ENCODE measurements at places on chromosomes 12 and 14.

DNA sequence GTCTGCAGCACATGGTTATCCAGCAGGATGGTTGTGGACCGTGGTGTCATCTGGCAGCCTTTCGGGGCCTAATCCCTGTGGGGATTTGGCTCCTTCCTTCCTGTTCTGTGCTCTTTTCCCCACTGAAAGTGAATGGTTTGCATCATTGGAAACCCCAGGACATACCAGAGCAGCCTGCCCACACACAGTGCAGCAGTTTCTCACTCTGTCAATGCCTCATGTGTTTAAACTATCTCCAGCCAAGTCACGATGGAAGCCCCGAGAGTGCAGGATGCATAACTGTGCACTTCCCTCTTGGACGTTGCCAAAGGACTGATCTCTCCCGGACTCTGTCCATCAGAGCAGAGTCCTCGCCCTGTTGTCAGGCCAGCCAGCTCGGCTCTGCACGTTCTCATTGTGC lies 29.0 kb upstream of the AMN start:
- DNase-seq, result peak; percentile 88

DNA sequence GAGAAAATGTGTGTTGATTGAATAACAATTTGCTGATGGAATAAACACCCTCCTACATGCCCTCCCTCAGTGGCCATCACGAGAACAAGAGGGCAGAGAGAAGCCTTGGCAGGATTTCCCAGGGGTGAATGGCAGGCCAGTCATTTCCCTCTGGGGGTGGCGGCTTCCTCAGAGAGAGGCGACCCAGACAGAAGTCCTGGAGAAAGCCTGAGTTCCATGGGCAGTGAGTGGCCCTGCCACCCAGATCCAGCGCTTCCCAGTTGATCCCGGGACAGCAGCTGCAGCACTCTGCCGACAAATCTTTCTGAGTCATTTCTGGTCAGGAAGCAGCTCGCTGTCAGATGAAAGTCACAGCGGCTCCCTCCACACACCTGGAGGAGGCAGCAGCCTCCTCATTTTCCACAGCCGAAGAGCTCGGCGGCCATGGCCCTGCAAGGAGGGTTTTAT lies 123.0 kb downstream of the SCARB1 start:
- no peak for DNase-seq

- DNase-seq, result no peak
Observed at GRCh38 chr12:76633415-76633814, 73.8 kb upstream of the OSBPL8 start.

DNA sequence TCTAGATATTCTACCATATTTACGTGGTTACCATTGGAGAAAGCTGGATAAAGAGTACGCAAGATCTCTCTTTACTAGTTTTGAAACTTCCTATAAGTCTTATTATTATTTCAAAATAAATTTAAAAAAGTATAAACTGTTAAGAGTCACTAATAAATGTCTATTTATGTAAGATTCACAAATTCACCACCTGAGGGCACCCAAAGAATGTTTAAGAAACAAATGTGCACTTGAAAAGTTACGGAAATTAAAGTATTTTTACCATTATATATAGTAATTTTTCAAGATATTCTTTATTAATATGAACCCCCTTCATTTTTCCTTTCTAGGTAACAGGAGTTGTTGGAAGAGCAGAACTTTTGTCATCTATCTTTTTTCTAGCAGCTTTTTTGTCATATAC lies 11.9 kb downstream of the TMTC3 start:
- peak; percentile 2 for DNase-seq

GRCh38 chr12:105036937-105037649 lies 47.2 kb downstream of the ALDH1L2 start:
- no peak for DNase-seq

- peak; percentile 53 for DNase-seq
Observed at GRCh38 chr14:61470261-61470960, 149.0 kb downstream of the PRKCH start.

- no peak for DNase-seq
Observed at GRCh38 chr14:105026802-105027563, 6.1 kb upstream of the CDCA4 start.

DNA sequence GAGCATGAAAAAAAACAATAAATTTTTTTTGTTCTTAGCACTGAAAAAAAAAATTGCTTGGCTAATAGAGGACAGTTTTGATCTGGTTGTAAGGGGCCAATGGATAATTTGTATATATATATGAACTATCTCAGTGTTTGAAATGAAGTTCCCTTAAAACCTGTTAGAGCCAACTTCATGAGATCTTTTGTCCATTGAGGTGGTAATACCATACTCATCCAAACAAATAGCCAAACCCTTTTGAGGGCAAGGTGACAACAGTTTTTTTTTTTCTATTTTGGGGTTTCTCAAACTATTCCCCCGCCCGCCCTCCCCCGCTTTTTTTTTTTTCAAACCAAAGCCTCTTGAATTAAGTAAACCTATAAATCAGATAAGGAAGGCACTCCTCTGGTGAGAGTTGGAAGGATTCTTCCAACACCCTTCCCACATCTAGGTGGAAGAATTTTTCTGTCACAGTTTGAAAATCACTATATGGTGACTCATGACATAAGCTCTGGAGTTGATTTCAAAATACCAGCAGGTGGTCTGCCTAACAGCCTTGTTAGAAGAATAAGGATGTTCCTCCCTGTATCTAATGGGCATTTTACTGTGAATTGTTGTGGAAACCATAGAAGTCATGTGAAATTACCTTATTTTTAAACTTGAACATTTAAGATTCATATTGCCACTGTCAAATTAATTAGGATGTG lies 10.2 kb downstream of the ARHGAP5 start:
- no peak for DNase-seq

GRCh38 chr12:84986586-84986985 lies 49.5 kb downstream of the TSPAN19 start:
- no peak for DNase-seq

GRCh38 chr12:117060246-117060928 lies 38.8 kb downstream of the TESC start:
- DNase-seq, result no peak

All from hepatic stellate cell (primary cell).